Fibroblast of lung (primary cell): ENCODE measurements at places on chromosomes 6 and 20.

GRCh38 chr6:107125771-107126170 lies 10.5 kb upstream of the BEND3 start:
- DNase-seq: no peak

- no peak for DNase-seq
Measured at GRCh38 chr20:6164421-6165341, 41.9 kb upstream of the FERMT1 start.

- peak; percentile 77 for DNase-seq
Measured at GRCh38 chr6:140379919-140380318, 1005.5 kb upstream of the CITED2 start.

- peak; percentile 99 for DNase-seq
Measured at GRCh38 chr20:47241345-47241781, 115.1 kb downstream of the ZMYND8 start.

GRCh38 chr6:17200395-17200794 lies 80.8 kb upstream of the RBM24 start:
- no peak for DNase-seq

DNA sequence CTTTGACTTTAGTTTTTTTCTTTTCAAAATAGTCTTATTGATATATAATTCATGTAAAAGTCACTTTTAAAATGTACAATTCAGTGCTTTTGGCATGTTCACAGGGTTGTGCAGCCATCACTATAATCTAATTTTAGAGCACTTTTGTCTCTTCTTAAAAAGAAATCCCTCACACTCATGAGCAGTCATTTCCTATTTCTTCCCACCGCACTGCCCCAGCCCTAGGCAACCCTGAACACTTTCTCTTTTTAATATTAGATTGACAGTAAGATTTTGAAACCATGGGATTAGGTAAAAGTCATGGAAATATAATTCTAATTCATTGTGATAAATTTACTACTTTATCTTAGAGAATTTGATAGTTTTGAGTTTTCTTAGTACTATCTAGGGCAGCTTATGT lies 309.4 kb downstream of the UTRN start:
- DNase-seq: no peak

DNA sequence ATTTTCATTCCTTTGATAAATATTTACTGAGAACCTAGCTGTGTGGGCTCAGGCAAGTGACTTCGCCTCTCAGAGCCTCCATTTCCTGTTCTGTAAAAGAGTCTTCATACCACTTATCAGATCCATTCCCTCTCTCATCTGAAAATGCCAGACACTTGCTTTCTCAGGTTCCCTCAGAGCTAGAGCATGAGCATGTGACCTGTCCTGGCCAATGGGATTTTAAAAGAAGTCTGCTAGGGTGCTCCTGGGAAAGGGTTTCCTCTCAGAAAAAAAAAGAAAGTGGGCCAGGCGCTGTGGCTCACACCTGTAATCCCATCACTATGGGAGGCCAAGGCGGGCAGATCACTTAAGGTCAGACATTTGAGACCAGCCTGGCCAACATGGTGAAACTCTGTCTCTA lies 5.3 kb downstream of the KCNB1 start:
- DNase-seq: no peak

GRCh38 chr6:156197513-156197912 lies 579.7 kb upstream of the ARID1B start:
- DNase-seq: no peak

GRCh38 chr6:52558266-52559000 lies 18.4 kb downstream of the TRAM2 start:
- peak; percentile 43 for DNase-seq

- no peak for DNase-seq
Measured at GRCh38 chr6:139641376-139641775, 266.9 kb upstream of the CITED2 start.

GRCh38 chr6:49300443-49300842 lies 162.6 kb downstream of the MMUT start:
- peak; percentile 3 for DNase-seq

- peak; percentile 12 for DNase-seq
Measured at GRCh38 chr20:25496968-25497401, 88.3 kb downstream of the NINL start.

DNA sequence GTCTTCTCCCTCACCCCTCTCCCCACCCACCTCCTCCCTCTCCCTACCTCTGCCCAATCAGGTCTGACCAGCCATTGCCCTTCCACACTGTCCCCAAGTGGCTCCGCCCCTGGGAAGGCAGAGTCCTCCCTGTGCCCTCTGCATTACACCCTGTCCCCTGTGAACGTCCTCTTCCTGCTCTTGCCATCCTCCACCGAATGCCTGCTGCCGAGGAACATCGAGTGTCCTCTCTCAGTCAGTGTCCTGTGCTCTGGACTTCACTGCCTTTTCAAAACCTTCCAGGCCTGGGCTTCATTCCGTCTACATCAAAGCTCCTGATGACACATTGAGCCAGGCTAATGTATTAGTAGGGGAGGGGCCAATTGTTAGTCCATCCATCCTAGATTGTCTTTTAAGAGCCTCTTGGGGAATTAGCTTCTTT lies 3.3 kb upstream of the PACSIN1 start:
- peak; percentile 15 for DNase-seq

GRCh38 chr20:46430921-46431712 lies 24.7 kb upstream of the ELMO2 start:
- DNase-seq: no peak

GRCh38 chr6:132198896-132199295 lies 202.4 kb downstream of the MOXD1 start:
- peak; percentile 89 for DNase-seq

DNA sequence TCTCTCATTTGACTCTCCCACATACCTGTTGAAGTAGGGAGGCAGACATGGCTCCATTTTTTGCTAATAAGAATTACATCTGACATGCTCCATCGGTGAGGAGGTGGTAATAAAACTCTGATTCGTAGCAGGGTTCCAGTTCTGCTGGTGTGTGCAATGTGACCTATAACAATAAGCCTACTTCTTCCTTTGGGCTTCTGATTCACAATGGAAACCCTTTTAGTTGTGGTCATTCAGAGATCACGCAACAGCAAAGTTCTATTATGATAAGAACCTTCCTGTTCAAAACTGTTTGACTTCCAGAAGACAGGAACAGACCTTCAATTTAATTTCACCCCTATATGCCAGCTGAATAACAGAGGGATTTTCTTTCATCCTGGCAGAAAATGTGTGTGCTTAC lies 31.4 kb upstream of the GSTA4 start:
- no peak for DNase-seq

- DNase-seq: no peak
Measured at GRCh38 chr6:11778648-11779328, at the start of gene ADTRP. Gene ADTRP, minus strand, starts transcription at chr6:11778803. Its CDS starts 44 bp downstream, at chr6:11778759.

- peak; percentile 51 for DNase-seq
Measured at GRCh38 chr20:38083338-38084048, 49.9 kb downstream of the RPRD1B start.

GRCh38 chr20:61638802-61639585 lies 386.9 kb downstream of the CDH4 start:
- DNase-seq: peak; percentile 37

DNA sequence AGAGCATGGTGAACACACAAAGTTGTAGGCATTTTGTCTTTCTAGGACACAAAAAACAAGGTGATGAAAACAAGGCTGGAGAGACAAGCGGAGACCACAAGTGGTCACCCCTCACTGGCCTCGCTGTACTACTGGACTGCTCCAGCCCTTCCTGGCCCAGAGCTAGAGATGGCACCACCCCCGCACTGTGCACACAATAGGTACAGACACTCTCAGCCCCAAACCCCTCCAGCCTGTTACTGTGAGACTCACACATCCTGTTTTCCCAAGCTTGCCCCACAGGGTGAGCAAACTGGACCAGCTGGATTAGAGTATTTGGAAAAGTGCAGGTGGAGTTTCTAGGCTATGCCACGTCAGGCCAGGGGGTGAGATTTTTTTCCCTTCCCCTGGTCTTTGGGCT lies 8.4 kb upstream of the ZSWIM1 start:
- no peak for DNase-seq

GRCh38 chr6:39962831-39963230 lies 28.6 kb upstream of the MOCS1 start:
- DNase-seq: peak; percentile 59

DNA sequence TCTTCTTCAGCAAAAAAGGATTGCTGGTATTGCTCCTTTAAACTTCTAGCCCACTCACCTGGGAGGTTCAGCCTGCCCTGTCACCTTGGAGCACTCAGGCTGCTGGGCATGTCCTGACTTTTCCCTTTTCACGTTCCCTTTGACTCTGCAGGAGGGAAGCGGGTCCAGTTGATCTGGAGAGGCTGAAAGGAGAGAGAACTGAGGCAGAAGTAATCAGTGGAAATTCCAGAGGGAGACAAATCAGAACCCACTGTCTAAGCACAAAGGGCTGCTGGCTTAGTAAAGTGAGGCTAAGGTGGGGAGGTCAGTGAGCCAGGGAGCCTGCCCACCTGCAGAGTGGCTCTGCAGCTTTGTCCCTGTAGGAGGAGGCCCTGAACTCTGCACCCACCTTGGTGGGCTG lies 9.7 kb upstream of the SYNDIG1 start:
- DNase-seq: no peak

- peak; percentile 97 for DNase-seq
Measured at GRCh38 chr6:37059344-37060194, 54.1 kb downstream of the FGD2 start.

DNA sequence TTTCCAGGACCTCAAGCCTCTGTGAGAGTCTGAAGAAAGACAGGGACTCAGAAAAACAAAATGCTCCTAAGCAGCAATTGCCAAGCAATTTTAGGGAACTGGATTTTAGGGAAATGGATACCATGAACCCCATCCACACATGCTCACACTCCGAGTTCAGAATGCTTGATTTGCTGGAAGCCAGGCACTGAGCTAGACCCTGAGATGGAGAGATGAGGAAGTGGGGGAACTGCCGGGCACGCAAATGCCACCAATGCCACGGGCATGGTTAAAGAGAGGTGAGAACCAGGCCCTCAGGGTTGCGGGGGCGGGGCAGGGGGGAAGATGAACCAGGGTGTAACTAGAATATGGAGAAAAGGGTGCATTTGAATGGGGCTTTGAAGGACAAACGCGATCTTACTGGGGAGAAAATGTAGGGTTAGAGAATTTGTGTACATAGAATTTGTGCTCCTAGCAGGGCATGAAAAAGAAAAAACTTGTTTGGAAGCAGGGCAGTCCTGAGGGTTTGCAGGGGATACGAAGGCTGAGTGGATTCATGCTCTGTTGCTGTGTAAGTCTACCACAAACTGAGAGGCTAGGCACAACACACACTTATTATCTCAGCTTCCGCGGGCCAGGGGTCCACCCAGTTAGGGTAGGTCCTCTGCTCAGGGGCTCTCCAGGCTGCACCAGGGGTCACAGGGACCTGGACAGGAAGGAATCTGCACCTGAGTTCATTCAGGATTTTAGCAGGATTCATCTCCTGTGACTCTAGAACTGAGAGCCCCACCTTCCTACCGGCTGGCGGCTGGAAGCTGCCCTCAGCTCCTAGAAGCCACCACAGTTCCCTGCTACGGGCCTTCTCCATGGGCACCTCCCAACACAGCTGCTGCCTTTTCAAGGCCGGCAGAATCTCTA lies 108.0 kb downstream of the SNX5 start:
- DNase-seq: no peak

- DNase-seq: no peak
Measured at GRCh38 chr6:166540631-166541331, 45.7 kb downstream of the RAMACL start.

- peak; percentile 42 for DNase-seq
Measured at GRCh38 chr20:43916881-43917371, 2.3 kb downstream of the TOX2 start.

DNA sequence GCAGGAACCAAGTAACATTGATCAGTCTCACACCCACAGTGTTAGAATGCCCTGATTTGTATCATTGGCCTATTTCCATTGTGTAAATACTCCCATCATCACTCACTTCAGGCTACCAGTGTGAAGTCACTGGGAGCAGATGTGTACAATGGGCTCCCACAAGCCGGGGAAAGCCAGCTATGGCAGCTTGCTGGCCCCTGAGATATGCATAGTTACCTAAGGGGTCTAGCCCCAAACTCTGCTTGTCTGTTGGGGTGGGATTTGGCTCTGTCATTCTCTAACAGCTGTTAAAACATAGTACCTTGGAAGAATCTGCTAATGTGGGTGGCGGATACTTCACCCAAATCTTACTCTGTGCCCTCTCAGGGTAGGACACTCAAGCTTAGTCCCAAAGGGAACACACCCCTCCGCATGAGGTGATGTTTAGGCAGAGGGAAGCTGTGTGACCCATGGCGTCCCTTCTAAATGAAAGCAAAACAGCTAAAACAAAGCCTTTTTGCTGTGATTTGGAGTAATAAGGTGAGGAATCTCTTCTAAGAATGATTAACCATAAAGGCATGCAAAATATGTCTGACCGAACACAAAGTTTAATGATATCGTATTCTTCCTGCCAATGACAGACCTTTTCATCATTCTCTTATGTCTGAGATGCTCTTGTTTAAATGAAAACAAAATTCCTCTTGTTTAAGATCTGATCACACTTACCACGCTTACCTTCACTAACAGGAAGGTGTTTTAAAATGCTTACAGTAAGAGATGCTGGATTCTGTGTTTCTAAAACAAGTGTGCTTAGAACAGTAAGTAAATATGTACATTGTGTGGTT lies 45.9 kb upstream of the PXDC1 start:
- DNase-seq: peak; percentile 47

DNA sequence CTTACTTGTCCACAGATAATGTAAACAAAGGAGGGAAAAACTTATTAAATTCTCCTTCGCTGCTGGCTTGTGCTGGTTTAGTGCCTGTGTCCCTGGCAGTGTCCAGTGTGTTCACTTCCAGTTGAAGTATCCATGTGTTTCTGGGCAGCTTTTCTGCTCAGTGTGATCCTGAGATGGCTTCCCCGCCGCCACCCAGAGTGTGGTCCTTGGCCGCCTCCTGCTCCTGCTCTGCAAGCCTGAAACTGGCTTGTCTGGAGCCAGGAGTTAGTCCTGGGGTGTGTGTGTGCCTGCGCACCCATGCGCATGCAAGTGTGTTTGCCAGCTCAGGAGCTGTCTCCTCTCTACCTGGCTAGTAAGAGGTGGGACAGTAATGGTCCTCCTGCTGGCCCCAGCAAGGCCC lies 7.2 kb downstream of the BTBD3 start:
- DNase-seq: no peak

DNA sequence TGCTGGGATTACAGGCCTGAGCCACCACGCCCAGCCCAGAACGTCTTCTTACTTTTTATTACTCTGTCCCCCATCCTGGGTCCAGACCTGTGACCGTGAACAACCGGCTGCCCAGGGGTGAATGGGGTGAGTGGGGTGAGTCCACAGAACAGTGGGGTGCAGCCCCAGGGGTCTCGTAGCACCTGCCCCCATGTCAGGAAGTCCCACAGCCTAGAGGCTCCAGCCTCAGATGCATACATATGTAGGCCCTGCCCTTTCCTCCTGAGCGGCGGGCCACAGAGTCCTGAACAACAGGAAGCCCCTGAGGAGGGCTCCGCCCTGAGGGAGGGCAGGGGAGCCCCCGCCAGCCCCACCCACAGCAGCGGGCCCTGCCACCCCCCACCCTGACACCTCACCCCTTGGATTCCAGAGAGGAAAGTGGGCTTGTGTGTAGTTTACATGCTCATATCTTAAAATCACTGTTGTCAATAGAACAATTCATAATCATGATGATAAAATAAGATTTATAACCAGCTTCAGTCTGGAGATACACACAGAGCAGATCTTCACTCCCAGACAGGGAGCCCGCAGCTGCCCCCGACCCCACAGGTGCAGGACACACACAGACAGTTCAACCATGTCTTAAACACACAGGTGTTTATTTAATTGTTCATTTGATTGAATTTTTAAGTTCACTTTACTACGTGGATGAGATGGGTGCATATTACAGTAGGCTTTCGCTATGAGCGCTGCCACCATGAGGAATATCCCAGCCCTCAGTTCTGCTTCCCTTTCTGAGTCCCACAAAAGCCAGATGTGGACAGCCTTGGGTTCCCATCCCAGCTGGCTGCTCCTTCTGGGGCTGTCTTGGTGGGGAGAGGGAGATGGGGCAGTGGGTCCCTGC lies 12.4 kb upstream of the GMEB2 start:
- DNase-seq: no peak

- no peak for DNase-seq
Measured at GRCh38 chr20:34163307-34163706, 51.3 kb upstream of the EIF2S2 start.
